Peyer's patch (tissue), 4 donors: ENCODE measurements at places on chromosomes 16 and 17. TPM values are rescaled to one million over a fixed set of nuclear protein-coding genes. Genes with fewer than 3 reads are reported as not detected.

GRCh38 chr17:82060614-82061013, 5.0 kb downstream of the DUS1L start:
- no peak overlapping the region for H3K27ac ChIP-seq
- H3K36me3 ChIP-seq, result no peaks in the 10 kb centered on the region
- peaks cover 17% of the 10 kb centered on the region for H3K4me1 ChIP-seq
- DNase-seq, result no peak
- H3K4me3 ChIP-seq, result no peak overlapping the region

GRCh38 chr16:76837872-76838271, 353.1 kb upstream of the MON1B start:
- H3K4me3 ChIP-seq, result no peak overlapping the region
- H3K4me1 ChIP-seq, result no peaks in the 10 kb centered on the region
- no peak for DNase-seq
- H3K36me3 ChIP-seq, result no peaks in the 10 kb centered on the region

DNA sequence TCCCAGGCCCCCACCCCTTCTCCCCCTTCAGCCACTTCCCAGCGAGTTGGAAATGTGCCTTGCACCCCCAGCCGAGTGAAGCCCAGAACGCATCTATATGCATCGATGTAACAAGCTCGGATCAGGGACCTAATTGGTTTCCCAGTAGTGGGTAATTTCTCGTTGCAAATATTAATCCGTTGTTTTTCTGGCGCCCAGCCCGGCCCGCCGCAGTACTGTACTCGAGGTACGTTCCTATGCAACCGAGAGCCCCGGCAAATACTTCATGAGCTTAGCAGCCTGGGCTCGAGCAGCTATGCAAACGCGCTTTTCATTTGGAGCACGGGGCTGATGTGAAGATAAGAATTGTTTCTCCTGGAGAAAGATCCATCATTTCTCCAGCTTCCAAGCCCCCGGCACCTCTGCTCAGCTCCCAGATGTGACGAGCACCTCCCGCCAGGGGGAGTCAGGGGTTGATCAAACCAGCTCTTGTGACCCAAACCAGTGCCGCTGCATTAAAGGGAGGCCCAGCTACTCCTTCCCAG, 229.8 kb downstream of the KATNIP start:
- no peak overlapping the region for H3K4me3 ChIP-seq
- H3K4me1 ChIP-seq, result no peaks in the 10 kb centered on the region
- no peaks in the 10 kb centered on the region for H3K36me3 ChIP-seq
- no peak for DNase-seq
- H3K27ac ChIP-seq, result no peak overlapping the region
- no peaks in the 10 kb centered on the region for H3K27me3 ChIP-seq

- peak overlapping the region; percentile 88 for H3K27ac ChIP-seq
- H3K36me3 ChIP-seq, result no peaks in the 10 kb centered on the region
- peaks cover 34% of the 10 kb centered on the region for H3K4me1 ChIP-seq
- H3K27me3 ChIP-seq, result no peaks in the 10 kb centered on the region
- H3K4me3 ChIP-seq, result peak overlapping the region; percentile 69
These were observed 2.2 kb upstream of the PLEKHH3 start for GRCh38 chr17:42678951-42679491.

DNA sequence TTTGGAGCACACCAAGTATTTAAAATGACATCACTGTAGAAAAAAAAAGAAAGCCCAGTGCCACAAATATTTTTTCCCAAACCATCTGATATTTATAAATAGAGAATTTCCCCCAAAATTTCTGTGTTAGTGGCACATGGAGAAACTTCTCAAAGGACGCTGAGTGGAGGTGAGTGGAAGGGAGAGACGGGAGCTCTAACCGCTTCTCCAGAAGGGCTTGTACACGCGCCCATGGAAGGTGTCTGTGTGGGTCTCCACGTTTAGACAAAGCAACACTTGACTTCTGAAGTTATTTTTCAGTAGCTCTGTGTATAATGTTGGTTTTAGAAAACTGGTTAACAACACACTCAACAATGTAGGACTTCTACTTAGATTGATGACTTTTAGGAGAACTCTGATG, 1.0 kb downstream of the MYOCD start:
- DNase-seq, result no peak
- H3K27ac ChIP-seq, result no peak overlapping the region
- no peaks in the 10 kb centered on the region for H3K4me1 ChIP-seq
- peaks cover 7% of the 10 kb centered on the region for H3K27me3 ChIP-seq

GRCh38 chr16:89401641-89402445, 88.5 kb downstream of the ANKRD11 start:
- no peaks in the 10 kb centered on the region for H3K36me3 ChIP-seq
- no peaks in the 10 kb centered on the region for H3K27me3 ChIP-seq
- no peak for DNase-seq
- no peak overlapping the region for H3K4me3 ChIP-seq

DNA sequence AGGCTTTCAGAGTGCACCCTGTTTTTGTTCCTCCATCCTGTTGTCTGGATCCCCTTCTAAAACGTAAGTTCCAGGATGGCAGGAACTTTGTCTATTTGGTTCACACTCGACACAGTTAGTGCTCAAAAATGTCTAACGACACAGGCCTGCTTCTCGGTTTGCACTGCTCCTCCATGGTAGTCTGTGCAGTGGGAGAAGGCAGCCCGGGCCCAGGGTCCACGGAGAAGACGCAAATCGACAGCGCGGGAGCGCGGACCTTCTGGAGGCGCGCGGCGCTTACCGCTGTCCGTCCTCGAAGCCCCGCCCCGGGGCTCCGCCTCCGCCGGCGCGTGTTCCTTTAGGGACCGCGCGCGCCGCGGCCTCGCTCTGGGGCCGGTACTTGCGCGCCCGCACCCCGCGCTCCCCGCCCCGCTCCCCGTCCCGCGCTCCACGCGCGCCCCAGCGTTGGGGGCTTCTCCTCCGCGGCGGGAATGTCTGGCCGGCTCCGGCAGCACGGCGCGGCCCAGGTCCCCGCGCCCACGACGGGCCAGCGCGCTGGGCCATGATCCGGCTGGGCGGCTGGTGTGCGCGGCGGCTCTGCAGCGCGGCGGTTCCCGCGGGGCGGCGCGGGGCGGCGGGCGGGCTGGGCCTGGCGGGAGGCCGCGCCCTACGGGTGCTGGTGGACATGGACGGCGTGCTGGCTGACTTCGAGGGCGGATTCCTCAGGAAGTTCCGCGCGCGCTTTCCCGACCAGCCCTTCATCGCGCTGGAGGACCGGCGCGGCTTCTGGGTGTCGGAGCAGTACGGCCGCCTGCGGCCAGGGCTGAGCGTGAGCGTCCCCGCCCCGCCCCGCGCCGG, at the start of gene NT5M:
Gene NT5M (plus strand): TSS at position 364 of the 837 bp plus-strand sequence. CDS start 178 bp downstream, at position 542.
- no peaks in the 10 kb centered on the region for H3K27me3 ChIP-seq
- DNase-seq, result peak; percentile 74
- no peaks in the 10 kb centered on the region for H3K36me3 ChIP-seq
- H3K4me1 ChIP-seq, result peaks cover 13% of the 10 kb centered on the region

DNA sequence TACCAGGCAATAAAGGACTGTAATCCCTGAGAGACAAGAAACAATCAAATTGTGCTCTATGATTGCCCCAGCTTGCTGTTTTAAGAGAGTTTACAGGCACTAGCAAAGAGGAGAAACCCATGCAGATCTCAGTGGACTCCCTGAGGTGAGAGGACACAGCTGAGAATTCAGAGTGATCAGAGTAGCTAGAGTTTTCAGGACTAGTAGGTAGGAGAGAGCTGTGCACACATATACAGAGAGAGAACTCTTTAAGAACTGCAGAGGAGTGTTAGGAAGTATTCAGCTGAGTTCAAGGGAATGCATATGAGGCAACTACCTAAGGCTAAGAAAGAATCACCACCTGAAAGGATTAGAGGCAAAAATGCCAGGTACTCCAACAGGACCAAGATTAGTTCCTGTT, 904.8 kb downstream of the CDH8 start:
- H3K36me3 ChIP-seq, result no peaks in the 10 kb centered on the region
- H3K4me3 ChIP-seq, result no peak overlapping the region
- H3K4me1 ChIP-seq, result no peaks in the 10 kb centered on the region
- no peak for DNase-seq
- no peak overlapping the region for H3K27ac ChIP-seq
- no peaks in the 10 kb centered on the region for H3K27me3 ChIP-seq

GRCh38 chr16:54545854-54546511, 259.4 kb upstream of the IRX3 start:
- H3K4me1 ChIP-seq, result no peaks in the 10 kb centered on the region
- H3K36me3 ChIP-seq, result no peaks in the 10 kb centered on the region
- H3K27me3 ChIP-seq, result no peaks in the 10 kb centered on the region
- no peak overlapping the region for H3K27ac ChIP-seq

DNA sequence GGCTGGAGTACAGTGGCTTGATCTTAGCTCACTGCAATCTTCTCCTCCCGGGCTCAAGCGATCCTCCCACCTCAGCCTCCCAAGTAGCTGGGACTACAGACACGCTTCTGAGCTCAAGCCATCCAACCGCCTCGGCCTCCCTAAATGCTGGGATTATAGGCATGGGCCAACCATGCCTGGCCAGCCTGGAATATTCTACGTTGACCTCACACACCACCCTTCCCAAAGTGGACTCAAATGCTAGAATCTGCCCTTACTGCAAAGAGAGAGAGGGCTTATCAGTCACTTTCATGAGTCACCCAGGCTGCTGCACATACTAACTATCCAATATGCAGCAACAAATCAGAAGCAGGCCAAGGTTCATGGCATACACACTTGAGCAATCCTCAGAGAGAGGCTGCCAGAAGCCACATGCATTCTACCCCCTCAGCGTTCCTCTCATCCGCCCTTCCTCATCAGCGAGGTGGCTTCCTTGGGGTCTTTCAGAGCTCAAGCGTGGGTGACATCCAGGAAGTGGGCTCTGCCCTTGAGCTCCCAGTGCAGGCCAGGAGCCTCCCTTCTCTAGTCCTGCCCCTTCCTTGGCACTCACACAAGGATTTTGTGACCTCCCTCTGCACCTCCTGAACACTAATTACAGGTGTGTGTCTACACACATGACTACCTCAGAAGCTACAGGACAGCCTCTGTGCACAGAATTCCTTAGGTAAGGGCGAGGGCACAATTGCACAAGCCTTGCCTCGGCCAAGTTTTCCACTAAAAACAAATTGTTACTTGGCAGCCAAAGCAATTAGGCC, 24.8 kb upstream of the SIAH1 start:
- peak overlapping the region; percentile 17 for H3K4me3 ChIP-seq
- no peaks in the 10 kb centered on the region for H3K4me1 ChIP-seq
- peak overlapping the region; percentile 92 for H3K27ac ChIP-seq
- no peaks in the 10 kb centered on the region for H3K36me3 ChIP-seq
- no peaks in the 10 kb centered on the region for H3K27me3 ChIP-seq
- peak; percentile 82 for DNase-seq

- no peaks in the 10 kb centered on the region for H3K36me3 ChIP-seq
- H3K4me1 ChIP-seq, result peaks cover 24% of the 10 kb centered on the region
- no peak for DNase-seq
- no peak overlapping the region for H3K27ac ChIP-seq
These were observed 17.7 kb downstream of the PLCG2 start for GRCh38 chr16:81796583-81797346.

DNA sequence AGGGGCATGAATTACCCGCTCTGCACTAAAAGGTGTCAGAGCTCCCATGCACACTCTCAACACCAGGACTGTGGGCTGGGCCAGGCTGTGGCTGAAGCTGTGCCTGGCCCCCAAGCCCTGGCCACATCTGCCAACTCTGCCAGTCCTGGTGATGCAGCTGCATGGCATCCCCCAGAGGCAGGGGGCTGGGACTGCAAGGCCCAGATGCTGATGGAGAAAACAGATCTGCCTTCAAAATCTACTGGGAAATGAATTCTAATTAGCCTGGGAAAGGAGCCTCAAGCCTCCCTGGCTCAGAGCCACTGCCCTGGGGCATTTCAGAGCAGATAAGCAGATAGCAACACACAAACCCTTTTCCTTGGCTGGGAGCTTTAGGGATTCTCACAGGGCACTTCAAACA, 3.4 kb downstream of the CHST6 start:
- H3K36me3 ChIP-seq, result no peaks in the 10 kb centered on the region
- H3K4me3 ChIP-seq, result no peak overlapping the region
- no peaks in the 10 kb centered on the region for H3K4me1 ChIP-seq
- DNase-seq, result no peak
- H3K27ac ChIP-seq, result no peak overlapping the region

TAT gene
- 3.1 TPM for total RNA-seq

MYL4 gene
- not detected for total RNA-seq

MRPS23 gene
- total RNA-seq, result 0.83 TPM

COX6A2 gene
- not detected for total RNA-seq

NDEL1 gene
- 110 TPM for total RNA-seq

MMD gene
- total RNA-seq, result 4.5 TPM

DNAAF8 gene
- not detected for total RNA-seq

NME1 gene
- total RNA-seq, result 37.1 TPM

LDHD gene
- total RNA-seq, result 27.3 TPM

TM4SF5 gene
- not detected for total RNA-seq
